Heart right ventricle (tissue), 16 donors: ENCODE measurements at places on chromosomes 3 and 15. TPM values are rescaled to one million over a fixed set of nuclear protein-coding genes. Genes with fewer than 3 reads are reported as not detected.

DNA sequence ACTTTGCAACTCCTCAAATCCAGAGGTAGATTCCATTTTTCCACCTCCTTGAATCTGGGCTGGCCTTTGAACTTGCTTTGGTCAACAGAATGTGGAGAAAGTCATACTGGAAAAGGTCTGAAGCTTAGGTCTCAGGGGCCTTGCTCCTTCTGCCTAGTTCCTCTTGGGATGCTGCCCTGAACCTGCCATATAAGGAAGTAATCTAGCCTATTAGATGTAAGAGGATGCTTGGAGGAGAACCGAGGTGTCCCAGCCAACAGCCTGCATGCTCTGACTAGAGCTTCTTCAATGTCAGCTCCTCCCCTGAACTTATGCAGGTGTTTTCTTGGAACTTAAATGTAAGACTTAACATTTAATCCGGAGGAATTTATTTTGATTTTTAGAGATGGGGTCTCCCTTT lies 2.0 kb upstream of the TMED3 start:
- no peak overlapping the region for H3K27ac ChIP-seq
- H3K4me3 ChIP-seq: no peak overlapping the region
- peaks cover 13% of the 10 kb centered on the region for H3K4me1 ChIP-seq
- peaks cover 6% of the 10 kb centered on the region for H3K36me3 ChIP-seq
- DNase-seq: no peak

GRCh38 chr15:72540606-72541237 lies 66.6 kb downstream of the ARIH1 start:
- no peak for DNase-seq
- peaks cover 18% of the 10 kb centered on the region for H3K4me1 ChIP-seq
- no peak overlapping the region for H3K27ac ChIP-seq

GRCh38 chr15:69793431-69793780 lies 304.3 kb downstream of the TLE3 start:
- no peak overlapping the region for H3K4me3 ChIP-seq
- peak overlapping the region; percentile 83 for H3K27ac ChIP-seq
- no peaks in the 10 kb centered on the region for H3K36me3 ChIP-seq
- DNase-seq: no peak
- H3K27me3 ChIP-seq: peaks cover 5% of the 10 kb centered on the region
- peaks cover 28% of the 10 kb centered on the region for H3K4me1 ChIP-seq

- no peak overlapping the region for H3K4me3 ChIP-seq
- H3K36me3 ChIP-seq: no peaks in the 10 kb centered on the region
- no peaks in the 10 kb centered on the region for H3K27me3 ChIP-seq
Observed at GRCh38 chr15:75732809-75733451, 20.3 kb upstream of the CSPG4 start.

Gene DUOXA2
- total RNA-seq: not detected

- H3K4me3 ChIP-seq: no peak overlapping the region
- H3K27ac ChIP-seq: no peak overlapping the region
- H3K27me3 ChIP-seq: peaks cover 12% of the 10 kb centered on the region
- DNase-seq: no peak
- peaks cover 20% of the 10 kb centered on the region for H3K4me1 ChIP-seq
Observed at GRCh38 chr3:194170793-194171192, 34.8 kb downstream of the HES1 start.

Gene CIAO2A
- total RNA-seq: 48.9 TPM

- H3K27me3 ChIP-seq: peaks cover 73% of the 10 kb centered on the region
- peaks cover 7% of the 10 kb centered on the region for H3K4me1 ChIP-seq
- no peak overlapping the region for H3K4me3 ChIP-seq
- DNase-seq: no peak
Observed at GRCh38 chr3:77041811-77042210, 1.9 kb downstream of the ROBO2 start.

DNA sequence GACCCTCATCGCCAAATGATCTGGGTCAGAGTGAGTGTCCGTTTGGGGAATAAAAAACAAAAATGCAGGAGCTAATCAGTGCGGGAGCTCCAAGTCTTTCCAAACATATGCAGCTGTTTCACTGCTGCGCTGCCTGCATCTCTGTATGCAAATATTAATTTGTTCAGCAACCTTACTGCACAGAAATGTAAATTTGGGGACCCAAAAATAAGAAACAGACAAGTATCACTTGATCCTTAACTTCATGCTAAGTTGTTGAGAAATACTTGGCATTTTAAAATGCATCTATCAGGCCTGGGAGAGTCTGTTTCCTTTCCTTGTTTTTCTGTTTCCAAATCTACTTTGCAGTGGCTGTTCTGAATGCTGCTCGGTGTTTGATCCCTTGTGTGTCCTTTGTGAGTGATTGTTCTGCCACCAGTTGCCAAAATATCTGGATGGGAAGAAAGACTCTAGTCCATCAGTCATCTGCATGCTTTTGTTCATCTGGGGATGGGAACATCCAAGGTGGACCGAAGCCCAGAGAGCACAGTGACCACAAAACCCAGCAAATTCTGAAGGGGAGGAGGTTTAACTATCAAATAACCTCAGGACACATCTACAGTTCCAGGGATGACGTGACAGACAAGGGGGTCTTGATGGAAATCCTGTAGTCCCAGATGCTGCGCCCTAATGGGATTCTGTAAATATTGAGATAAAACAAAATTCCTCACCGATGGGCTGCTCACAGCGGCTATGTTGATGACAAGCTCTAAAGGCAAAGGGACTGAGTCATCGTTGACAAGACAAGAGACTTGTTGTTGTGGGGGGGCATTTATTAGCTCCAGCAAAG lies 199.5 kb upstream of the WNT5A start:
- H3K27me3 ChIP-seq: peaks cover 19% of the 10 kb centered on the region
- DNase-seq: no peak

Gene CALML4
- 0.85 TPM for total RNA-seq

Gene SLC28A1
- 0.26 TPM for total RNA-seq

Gene HYAL1
- 120 TPM for total RNA-seq

DNA sequence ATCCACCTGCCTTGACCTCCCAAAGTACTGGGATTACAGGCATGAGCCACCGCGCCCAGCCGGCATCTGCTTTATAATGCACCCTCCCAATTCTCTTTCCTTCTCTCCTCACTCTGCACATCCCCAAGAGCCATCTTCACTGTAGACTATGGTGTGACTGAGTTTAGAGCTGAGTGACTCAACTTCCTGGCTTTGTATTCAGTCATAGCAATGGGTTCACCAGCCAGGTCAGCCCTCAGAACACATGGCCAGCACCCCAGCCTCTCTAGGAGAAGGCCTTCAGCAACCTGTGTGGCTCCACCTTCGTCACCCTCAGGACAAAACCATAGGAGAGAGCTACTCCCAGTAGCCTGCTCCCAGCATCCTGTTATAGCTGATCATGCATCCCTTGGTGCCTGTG lies 33.0 kb downstream of the ARID3B start:
- peaks cover 71% of the 10 kb centered on the region for H3K36me3 ChIP-seq
- H3K27ac ChIP-seq: no peak overlapping the region
- DNase-seq: no peak

DNA sequence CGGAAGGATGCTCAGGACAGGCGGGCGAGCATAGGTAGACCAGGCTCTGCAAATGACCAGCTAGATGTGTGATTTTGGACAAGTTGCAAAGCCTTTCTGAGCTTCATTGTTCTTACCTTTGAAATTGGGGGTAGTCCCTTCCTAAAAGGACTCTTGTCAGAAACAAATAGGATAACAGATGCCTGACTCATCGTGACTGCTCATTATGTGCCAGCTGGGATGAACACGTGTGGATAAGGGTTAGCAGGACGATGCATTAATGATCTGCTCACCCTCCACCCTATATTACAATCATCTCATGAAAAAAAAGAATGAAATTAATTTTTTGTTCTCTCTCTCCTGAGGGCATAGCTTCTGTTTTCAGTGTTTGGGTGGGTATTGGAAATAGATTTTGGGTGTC lies 223.4 kb downstream of the NR2F2 start:
- H3K4me3 ChIP-seq: no peak overlapping the region
- H3K4me1 ChIP-seq: no peaks in the 10 kb centered on the region
- H3K27me3 ChIP-seq: no peaks in the 10 kb centered on the region
- no peaks in the 10 kb centered on the region for H3K36me3 ChIP-seq

- H3K4me1 ChIP-seq: peaks cover 13% of the 10 kb centered on the region
- H3K36me3 ChIP-seq: no peaks in the 10 kb centered on the region
- no peak overlapping the region for H3K4me3 ChIP-seq
- no peak for DNase-seq
- H3K27ac ChIP-seq: no peak overlapping the region
Observed at GRCh38 chr3:10280177-10280529, 12.6 kb downstream of the GHRL start.

GRCh38 chr3:24117508-24117907 lies 172.4 kb downstream of the NR1D2 start:
- H3K27me3 ChIP-seq: no peaks in the 10 kb centered on the region
- H3K4me1 ChIP-seq: no peaks in the 10 kb centered on the region
- DNase-seq: no peak
- no peak overlapping the region for H3K4me3 ChIP-seq
